ENCODE measurements at places on chromosomes 1 and 21. TPM values are rescaled to one million over a fixed set of nuclear protein-coding genes. Genes with fewer than 3 reads are reported as not detected.

GBP3 gene
- total RNA-seq = 28.5 TPM

CNR2 gene
- total RNA-seq = not detected

TAL1 gene
- 0.71 TPM for total RNA-seq

ARHGEF16 gene
- 31.5 TPM for total RNA-seq

FAAH gene
- total RNA-seq = 16.6 TPM

GSTM5 gene
- total RNA-seq = not detected

DMBX1 gene
- total RNA-seq = not detected

NCAM2 gene
- under 0.01 TPM for total RNA-seq

S100A9 gene
- total RNA-seq = 35.3 TPM

KCNC4 gene
- 2.3 TPM for total RNA-seq

All from kidney epithelial cell (primary cell).